ENCODE measurements at places on chromosomes 12 and 14. TPM values are rescaled to one million over a fixed set of nuclear protein-coding genes. Genes with fewer than 3 reads are reported as not detected.

Gene AKAP5
- polyA plus RNA-seq: not detected

Gene DPY19L2
- not detected for polyA plus RNA-seq

- DNase-seq: no peak
Measured at GRCh38 chr12:79023784-79024183, 159.2 kb downstream of the SYT1 start.

- DNase-seq: no peak
Measured at GRCh38 chr12:31234955-31235867, 90.7 kb downstream of the SINHCAF start.

DNA sequence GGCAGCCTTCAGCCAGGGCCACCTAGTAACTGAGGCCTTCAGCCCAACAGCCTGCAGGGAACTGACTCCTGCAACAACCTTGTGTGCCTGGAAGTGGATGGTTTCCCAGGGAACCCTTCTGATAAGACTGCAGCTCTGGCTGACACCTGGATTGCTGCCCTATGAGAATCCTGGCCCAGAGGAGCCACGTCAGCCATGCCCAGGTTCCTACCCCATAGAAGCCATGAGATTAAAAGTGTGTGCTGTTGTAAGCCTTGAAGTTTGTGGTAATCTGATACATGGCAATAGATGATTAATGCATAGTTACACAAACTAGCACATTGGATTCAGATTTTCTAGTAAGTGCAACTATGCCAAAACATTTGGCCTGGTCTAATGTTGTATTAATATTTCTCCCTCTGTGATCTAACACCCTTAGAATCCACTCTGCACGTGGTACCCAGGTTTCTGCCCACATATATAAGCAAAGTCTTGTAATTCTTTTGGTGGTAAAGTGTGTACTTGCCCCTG lies 64.8 kb upstream of the BEGAIN start:
- no peak for DNase-seq

- DNase-seq: no peak
Measured at GRCh38 chr12:31008241-31008761, 65.4 kb upstream of the DDX11 start.

- no peak for DNase-seq
Measured at GRCh38 chr12:76417116-76417515, 68.9 kb upstream of the BBS10 start.

DNA sequence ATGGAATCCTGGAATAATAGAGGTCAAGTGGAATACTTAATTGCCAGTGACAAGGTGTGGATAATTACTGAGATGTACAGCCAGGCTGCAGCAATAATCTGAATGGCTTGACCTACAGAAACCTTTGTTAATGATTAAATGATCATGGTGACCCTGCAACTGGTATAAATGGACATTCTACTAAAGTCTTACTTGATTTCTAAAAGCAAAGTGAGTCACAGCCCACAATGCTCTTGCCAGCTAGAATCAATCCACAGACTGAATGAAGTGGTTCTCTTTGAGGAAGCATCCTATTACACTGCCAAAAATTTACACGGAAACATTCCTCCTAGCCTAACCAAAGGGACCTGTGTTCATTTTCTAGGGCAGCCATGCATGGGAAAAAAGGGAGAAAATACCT lies 518.5 kb downstream of the SOX5 start:
- DNase-seq: no peak

DNA sequence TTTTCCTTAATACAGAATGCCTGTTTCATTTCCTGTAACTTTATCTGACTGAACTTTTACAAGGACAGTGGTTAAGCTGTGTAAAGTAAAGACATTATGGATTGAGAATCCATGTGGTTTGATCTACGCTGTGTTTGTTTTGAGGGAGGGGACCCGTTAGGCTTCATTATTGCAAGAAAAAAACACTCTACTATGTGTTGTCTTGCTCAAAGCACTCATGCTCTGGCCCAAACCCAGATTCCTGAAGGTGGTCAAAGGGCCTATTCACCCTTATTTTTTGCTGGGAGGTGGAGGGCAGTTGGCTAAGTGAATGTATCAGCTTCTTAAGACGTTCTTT lies 11.9 kb downstream of the RNF10 start:
- no peak for DNase-seq

DNA sequence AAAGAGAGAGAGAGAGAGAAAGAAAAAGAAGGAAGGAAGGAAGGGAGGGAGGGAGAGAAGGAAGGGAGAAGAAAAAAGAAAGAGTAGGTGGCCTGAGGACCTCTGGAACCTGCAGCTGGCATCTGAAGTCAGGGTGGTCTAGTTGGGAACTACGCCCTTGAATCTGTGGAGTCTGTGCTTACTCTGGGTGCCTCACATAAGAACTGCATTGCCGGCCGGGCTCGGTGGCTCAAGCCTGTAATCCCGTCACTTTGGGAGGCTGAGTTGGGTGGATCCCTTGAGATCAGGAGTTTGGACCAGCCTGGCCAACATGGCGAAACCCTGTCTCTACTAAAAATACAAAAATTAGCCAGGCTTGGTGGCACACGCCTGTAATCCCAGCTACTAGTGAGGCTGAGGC lies 10.0 kb upstream of the NRDE2 start:
- no peak for DNase-seq

GRCh38 chr14:93977790-93978581 lies 1.6 kb upstream of the ASB2 start:
- DNase-seq: peak; percentile 89

DNA sequence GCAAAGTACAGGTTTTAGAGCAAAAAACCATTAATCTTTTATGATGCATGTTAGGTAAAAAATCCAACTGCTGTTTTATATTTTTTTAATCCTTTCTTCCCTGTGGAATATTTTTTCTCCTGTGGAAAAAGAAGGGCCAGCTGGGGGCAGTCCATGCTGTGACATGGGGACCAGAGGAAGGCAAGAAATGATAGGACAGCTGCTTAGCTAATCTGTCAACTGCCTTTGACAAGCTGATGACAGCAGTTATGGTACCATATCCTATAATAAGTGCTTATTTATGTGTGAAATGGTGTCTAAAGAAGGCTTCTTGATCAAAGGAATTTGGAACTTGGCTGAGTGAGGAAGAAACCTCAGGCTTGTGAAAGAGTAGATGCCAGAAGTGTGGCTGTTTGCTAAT lies 452.4 kb upstream of the NOVA1 start:
- no peak for DNase-seq

GRCh38 chr12:75568393-75568792 lies 57.0 kb upstream of the KRR1 start:
- no peak for DNase-seq

Data from naive thymus-derived CD4-positive, alpha-beta T cell (primary cell).